ENCODE measurements at places on chromosomes 7 and 10. TPM values are rescaled to one million over a fixed set of nuclear protein-coding genes. Genes with fewer than 3 reads are reported as not detected.

Gene TFR2
- 2.6 TPM for total RNA-seq

Gene TUBAL3
- 0.52 TPM for total RNA-seq

Gene PAX2
- total RNA-seq = 0.17 TPM

Gene ACTL6B
- not detected for total RNA-seq

Gene PPP1R17
- not detected for total RNA-seq

Gene DBF4
- 33.4 TPM for total RNA-seq

Gene PIK3AP1
- total RNA-seq = 0.92 TPM

Gene MALRD1
- not detected for total RNA-seq

Gene PON3
- total RNA-seq = 29.1 TPM

Gene BAIAP2L1
- total RNA-seq = 56.3 TPM

Gene NAT16
- total RNA-seq = 0.17 TPM

Gene LRMDA
- 4.2 TPM for total RNA-seq

Gene SPDYE1
- total RNA-seq = not detected

Gene GSAP
- 3.0 TPM for total RNA-seq

Gene HSPA12A
- total RNA-seq = 14.2 TPM

Gene GET4
- 38.2 TPM for total RNA-seq

Gene ZNF777
- 18.6 TPM for total RNA-seq

Gene TACR2
- total RNA-seq = 0.12 TPM

Gene TDRD1
- total RNA-seq = not detected

Gene CALHM3
- 0.45 TPM for total RNA-seq

Gene TMEM72
- total RNA-seq = not detected

Gene OR2F2
- not detected for total RNA-seq

Gene CXCL12
- total RNA-seq = 0.19 TPM

Gene MPLKIP
- 43.3 TPM for total RNA-seq

Gene TRPV6
- total RNA-seq = not detected

Gene MGAM2
- not detected for total RNA-seq

Gene AZGP1
- not detected for total RNA-seq

Gene CROT
- 7.3 TPM for total RNA-seq

Gene SPDYE9
- not detected for total RNA-seq

Gene EBLN1
- 0.19 TPM for total RNA-seq

Gene PCLO
- total RNA-seq = 0.91 TPM

Gene TFEC
- total RNA-seq = not detected

Gene FGF8
- 0.08 TPM for total RNA-seq

Gene CYP3A7
- not detected for total RNA-seq

Gene TLX1
- not detected for total RNA-seq

Gene C10orf53
- not detected for total RNA-seq

Gene ANKRD22
- total RNA-seq = 0.48 TPM

Gene MEOX2
- total RNA-seq = not detected

Gene IQCE
- 12.7 TPM for total RNA-seq

Gene UFSP1
- total RNA-seq = 5.0 TPM

Gene HOGA1
- 1.1 TPM for total RNA-seq

Gene NXPH1
- total RNA-seq = not detected

Gene CLEC5A
- not detected for total RNA-seq

Gene OLAH
- not detected for total RNA-seq

Gene CDK14
- 0.37 TPM for total RNA-seq

Gene DLG5
- total RNA-seq = 28.8 TPM

Gene SLC12A9
- 16.0 TPM for total RNA-seq

Gene NPFFR1
- 0.01 TPM for total RNA-seq

Gene BAMBI
- total RNA-seq = 18.9 TPM

Gene MEIG1
- not detected for total RNA-seq

Gene APBB1IP
- 8.5 TPM for total RNA-seq

Gene SPDYE8
- total RNA-seq = not detected

Gene WDFY4
- total RNA-seq = not detected

Gene LRRC18
- total RNA-seq = not detected

Gene GDF2
- total RNA-seq = not detected

Gene PODXL
- total RNA-seq = 75.5 TPM

Gene MRLN
- total RNA-seq = not detected
